ENCODE measurements at places on chromosomes 12 and 14.

- DNase-seq: no peak
Measured at GRCh38 chr12:785706-786105, 33.3 kb downstream of the WNK1 start.

GRCh38 chr14:63032076-63032475 is 13.2 kb downstream of the KCNH5 start:
- DNase-seq: no peak

- no peak for DNase-seq
Measured at GRCh38 chr12:96150442-96150841, 43.7 kb upstream of the ELK3 start.

DNA sequence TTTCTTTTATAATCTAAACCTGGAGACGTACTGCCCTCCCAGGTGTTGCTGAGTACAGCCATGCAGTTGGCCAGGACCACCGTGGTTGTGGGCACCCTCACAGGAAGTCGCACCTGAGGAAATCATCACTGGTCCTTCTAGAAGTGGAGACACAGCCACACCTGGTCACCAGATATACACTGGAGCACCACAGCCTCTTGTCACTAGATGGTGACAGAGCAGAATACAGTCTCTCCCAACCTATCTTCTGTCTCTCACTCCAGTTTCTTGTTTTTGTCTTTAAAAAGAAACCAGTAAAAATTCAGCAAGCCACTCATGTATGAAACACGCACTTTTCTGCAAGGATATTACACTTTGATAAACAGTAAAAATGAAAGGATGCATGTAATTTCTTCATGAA is 43.1 kb upstream of the GPHB5 start:
- no peak for DNase-seq

DNA sequence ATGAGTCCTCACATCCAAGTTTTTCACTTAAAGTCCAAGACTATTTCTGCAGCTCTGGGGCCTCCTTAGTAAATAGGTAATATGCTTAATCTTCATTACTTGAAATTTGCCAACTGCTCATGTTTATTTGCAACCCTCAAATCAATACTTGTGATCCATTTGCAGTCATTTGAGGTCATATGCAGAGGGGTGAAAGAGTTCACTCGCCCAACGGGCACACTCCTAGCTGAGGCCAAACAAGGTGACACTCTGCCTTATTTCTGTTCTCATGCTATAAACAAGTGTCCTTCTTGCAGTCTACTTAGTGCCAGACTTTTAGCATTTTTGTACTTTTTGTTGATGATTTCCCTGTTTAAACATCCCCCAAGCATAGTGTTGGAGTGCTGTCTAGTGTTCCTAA is 409.9 kb downstream of the AEBP2 start:
- no peak for DNase-seq

DNA sequence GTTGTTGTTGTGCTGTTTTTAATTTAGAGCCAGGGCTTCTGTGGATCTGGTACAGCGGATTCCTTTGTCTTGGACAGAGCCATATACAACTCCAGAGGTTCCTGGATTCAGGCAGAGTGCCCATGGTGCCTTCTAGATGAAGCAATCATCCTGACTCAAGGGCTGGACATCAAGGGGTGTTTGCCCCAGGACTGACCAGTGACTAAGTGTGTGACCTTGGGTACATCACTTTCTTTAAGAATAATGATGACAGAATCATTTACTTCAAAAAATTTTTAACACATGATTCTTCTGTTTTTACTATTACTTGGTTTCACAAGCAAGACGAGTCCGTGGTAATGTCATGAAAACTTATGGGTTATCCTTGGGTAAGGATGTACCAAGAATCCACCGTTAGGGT is 397.3 kb downstream of the ZFP36L1 start:
- no peak for DNase-seq

DNA sequence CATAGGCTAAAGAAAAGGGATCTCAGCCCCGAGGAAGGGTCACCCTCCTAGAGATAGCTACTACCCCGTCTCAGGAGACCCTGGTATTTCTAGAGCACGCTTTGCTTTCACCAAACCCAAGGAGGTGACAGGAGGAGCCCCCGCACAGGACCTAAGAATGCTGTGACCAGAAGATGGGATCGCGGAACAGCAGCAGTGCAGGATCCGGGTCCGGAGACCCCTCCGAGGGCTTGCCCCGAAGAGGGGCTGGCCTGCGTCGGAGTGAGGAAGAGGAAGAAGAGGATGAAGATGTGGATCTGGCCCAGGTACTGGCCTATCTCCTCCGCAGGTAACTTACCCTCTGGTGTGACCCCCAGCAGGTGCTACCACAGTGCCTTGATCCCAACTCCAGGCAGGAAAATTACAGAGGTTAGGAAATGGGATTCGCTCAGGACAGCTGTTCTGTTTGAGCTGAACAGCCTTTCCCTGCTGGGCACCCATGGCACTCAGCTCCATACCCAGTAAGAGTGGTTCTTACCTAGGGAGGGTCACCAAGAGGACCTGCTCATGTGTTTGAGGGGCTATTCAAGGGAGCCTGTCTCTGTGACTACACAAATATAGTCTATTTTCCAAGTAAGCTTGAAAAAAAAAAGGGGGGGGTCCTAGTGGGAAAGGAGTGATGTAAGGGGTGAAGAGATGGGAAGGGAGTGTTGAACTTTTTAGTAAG is 826 bp upstream of the NRL start:
- DNase-seq: no peak

- no peak for DNase-seq
Measured at GRCh38 chr14:105096206-105096875, 31.1 kb upstream of the GPR132 start.

DNA sequence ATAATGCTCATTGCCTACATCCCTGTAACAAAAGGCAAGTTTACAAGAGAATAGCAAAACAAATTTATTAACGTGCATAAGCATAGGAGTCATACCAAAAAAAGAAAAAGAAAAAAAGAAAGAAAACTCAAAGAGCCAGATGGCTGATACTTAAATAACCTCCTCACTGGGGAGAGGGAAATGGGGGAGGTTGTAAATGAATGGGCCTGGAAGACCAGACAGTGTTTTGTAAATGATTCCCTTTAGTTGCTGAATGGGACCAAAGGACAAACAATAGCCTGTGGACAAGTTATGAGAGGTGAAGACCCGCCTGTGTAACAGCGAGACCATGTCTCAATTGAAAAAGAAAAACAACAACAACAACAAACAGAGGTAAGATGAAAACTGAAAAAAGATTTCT is 35.3 kb downstream of the CAPS2 start:
- DNase-seq: no peak

DNA sequence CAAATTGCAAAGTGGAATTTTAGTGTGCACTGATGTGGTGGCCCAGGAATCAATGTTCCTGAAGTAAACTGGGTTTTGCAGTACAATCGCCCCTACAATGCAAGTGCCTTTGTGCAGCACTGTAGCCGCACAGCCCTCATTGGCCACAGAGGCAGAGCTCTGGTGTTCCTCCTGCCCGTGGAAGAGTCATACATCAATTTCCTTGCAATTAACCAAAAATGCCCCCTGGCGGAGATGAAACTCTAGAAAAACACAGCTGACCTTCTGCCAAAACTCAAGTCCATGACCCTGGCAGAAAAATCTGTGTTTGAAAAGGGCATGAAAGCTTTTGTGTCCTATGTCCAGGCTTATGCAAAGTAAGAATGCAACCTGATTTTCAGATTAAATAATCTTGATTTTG is 117.9 kb upstream of the PRB2 start:
- DNase-seq: peak; percentile 18

DNA sequence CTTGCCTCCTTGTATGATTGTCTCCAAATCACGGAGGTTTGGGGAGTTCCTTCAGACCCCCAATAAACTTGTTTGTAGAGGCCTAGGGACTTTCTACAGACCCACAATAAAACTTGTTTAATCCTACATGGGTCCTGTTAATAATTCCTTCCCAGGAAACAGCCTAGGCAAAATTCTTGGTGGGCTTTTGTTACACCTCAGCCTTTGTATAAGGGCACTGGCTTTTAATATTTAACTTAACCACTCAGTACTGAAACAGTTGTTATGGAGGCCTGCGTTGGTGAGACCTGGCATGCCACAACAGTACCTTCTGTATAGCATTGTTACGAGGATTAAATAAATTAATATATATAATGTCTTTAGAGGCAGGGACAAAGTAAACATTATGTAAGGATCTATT is 32.7 kb upstream of the FAR2 start:
- no peak for DNase-seq

DNA sequence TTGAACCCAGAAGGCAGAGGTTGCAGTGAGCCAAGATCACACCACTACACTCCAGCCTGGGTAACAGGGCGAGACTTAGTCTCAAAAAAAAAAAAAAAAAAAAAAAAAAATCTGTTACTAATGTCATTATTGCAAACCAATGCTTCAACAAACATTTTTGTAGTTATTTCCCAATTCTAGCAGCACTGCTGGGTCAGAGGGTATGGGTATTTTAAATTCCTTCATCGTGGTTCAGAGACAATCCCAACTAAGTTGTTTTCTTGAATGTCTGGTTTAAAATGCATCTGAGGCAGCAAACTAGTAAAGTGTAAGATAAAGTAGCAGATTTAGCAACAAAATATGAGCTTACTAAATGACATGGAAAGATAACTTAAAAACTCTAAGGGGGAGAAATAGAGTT is 65.6 kb downstream of the FERMT2 start:
- no peak for DNase-seq

Measured in HepG2 (cell line).